ENCODE measurements at places on chromosomes 6 and 20.

GRCh38 chr6:127119102-127120022 lies 891 bp downstream of the RSPO3 start:
- peak; percentile 21 for ATAC-seq

GRCh38 chr6:46288835-46289234 lies 118.1 kb upstream of the ENPP5 start:
- no peak for ATAC-seq

DNA sequence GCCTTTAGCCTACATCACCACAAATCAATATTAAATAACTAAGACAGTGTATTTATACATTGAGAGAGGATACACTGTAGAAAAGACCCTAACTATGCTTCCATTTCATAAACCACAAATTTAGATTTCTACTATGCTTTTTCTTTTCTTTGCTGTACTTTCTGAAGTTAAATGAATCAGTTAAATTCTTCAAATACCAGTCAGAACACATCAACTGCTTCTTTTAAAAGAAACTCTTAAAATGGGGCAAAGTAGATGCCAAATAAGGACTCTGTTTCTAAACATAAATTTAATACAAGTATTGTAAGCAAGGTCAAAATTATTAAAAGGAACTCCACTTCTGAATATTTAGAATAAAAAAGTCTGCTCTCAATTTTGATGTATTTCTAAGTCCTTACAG lies 76.9 kb downstream of the GMDS start:
- peak; percentile 57 for ATAC-seq

- no peak for ATAC-seq
Observed at GRCh38 chr6:108561742-108562502, 1.2 kb downstream of the FOXO3 start.

GRCh38 chr6:101878554-101879276 lies 485.2 kb downstream of the GRIK2 start:
- no peak for ATAC-seq

GRCh38 chr6:14972379-14973067 lies 273.3 kb upstream of the JARID2 start:
- no peak for ATAC-seq

- no peak for ATAC-seq
Observed at GRCh38 chr20:53935344-53936084, 134.9 kb downstream of the BCAS1 start.

- peak; percentile 93 for ATAC-seq
Observed at GRCh38 chr6:14129575-14129974, 12.0 kb downstream of the CD83 start.

DNA sequence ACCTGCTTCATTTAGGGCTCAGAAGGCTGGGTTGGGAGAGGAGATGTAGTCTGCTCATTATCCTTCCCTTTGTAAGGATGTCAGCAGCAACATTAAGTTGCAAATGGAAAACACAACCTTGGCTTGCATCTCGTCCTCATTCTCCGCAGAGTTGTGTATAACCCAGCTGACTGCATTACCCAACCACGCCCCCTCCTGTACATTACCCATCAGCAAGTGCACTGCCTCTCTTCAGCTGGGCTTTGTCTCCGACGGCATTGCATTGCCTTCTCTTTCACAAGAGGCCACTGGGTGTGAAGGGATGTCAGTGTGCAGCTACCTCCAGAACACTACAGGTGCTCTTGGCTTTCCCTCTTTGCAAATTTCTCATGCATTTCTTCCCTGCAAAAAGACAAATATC lies 128.7 kb upstream of the TSHZ2 start:
- ATAC-seq = no peak

DNA sequence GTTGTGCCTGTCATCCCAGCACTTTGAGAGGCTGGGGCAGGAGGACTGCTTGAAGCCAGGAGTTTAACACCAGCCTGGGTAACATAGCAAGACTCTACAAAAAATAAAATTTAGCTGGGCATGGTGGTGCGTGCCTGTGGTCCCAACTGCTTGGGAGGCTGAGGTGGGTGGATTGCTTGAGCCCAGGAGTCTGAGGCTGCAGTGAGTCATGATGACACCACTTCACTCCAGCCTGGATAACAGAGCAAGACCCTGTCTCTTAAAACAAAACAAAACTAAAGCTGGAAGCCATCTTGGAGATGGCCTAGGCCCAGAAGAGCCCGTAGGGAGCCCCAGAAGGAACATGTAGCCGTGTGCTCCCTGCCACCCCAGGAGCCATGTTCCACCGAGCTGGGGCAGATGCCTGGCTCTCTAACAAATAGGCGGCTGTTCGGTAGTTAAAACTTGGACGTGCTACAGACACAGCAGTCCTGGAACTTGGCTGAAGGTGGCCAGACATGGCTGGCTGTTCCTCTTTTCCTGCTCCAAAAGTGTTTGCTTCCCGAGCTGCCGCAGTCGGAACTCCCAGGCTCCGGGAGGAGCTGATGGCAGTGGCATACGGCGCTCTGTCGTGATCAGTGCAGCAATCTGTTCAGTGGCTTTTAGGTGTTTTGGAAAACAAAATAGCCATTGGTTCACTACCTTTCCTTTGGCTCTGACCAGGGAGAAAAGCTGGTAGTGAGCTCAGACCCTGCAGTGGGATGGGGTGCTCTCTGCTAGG lies 37.0 kb downstream of the DYNLT1 start:
- no peak for ATAC-seq

- ATAC-seq = no peak
Observed at GRCh38 chr6:39962831-39963230, 28.6 kb upstream of the MOCS1 start.

- no peak for ATAC-seq
Observed at GRCh38 chr6:79384845-79385244, 150.4 kb upstream of the HMGN3 start.

DNA sequence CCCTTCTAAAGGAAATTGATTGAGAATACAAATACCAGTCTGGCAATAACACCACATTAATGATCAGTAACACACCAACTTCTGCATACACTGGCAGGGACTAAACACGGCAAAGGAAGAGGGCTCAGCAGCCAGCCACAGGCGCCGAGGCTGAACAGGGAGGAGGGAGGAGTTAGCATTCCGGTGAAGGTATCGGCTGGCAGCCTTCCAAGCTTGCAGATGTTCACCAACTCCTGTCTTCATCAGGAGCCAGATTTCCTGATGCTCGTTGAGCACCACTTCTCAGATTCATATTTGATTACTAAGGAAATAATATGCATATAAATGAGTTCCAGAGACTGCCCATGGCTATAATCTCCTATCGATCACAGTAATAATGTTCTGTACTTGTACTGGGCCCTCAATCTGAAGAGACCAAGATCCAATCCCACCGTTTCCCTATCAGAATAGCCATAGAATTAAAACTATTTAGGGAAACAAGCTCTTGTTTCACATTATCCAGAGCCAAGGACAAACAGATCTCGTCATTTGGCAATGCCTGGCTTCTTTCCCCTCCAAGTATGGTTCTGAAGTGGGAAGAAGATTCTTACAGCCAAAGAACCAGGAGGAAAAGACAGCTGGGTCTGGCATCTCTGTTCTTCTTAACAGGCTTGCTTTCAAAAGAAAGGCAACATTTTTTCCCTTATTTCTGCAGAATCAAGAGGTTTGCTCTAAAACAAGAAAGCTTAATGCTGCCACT lies 42.2 kb downstream of the GFOD1 start:
- ATAC-seq = peak; percentile 77

- no peak for ATAC-seq
Observed at GRCh38 chr20:1807394-1807793, 87.8 kb upstream of the SIRPA start.

- ATAC-seq = no peak
Observed at GRCh38 chr6:126747728-126748540, 370.5 kb upstream of the RSPO3 start.

DNA sequence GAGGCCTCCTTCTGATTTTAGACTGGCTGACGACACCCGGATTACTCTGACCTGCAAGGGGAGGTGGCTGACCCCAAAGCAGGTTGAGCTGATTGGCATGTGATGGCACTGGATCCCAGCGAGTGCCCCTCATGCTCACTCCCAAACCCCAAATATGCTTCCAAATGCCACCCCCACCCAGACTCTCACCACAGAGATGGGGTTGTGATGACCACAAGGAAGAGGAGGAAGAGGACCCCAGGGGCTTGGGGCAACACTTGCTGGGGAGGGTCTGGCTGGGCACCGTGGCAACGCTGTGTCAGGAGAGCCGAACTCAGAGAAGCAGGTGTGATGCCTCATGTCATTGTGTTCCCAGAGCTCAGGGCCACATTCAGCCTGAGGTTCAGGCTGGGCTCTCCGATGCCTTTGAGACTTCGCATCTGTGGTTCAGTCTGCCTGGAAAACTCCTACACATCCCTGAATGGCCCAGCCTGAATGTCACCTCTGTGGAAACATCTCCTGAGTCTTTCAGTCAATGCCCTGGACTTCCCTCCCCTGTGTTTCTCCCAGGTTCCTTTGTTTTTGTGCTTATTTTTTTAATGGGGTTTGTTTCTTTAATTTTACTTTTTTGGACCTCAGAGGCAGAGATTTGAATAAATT lies 169.1 kb upstream of the PMEPA1 start:
- ATAC-seq = no peak

DNA sequence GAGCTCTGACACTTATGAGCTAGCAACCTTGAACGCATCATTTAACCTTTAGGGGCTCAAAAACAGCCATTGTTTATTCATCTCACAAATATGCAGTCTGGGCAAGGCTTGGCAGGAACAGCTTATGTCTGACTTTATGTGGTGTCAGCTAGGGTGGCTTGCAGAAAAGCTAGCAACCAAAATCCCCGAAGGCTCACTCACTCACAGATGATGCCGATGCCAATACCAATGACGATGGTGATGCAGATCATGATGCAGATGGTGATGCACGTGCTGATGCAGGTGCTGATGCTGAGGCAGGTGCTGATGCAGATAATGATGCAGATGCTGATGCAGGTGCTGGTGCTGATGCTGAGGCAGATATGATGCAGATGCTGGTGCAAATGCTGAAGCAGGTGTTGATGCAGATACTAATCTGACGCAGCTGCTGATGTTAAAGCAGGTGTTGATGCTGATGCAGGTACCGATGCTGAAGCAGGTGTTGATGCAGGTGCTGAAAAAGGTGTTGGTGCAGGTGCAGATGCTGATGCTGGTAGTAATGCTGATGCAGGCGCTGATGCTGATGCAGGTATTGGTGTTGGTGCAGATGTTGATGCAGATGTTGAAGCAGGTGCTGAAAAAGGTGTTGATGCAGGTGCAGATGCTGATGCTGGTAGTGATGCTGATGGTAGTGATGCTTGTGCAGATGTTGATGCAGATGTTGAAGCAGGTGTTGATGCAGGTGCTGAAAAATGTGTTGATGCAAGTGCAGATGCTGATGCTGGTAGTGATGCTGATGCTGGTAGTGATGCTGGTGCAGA lies 195.6 kb downstream of the NFATC2 start:
- peak; percentile 57 for ATAC-seq

- peak; percentile 47 for ATAC-seq
Observed at GRCh38 chr6:71228461-71229041, 60.1 kb upstream of the OGFRL1 start.

GRCh38 chr6:99613409-99613704 lies 6.7 kb downstream of the PRDM13 start:
- ATAC-seq = peak; percentile 89

DNA sequence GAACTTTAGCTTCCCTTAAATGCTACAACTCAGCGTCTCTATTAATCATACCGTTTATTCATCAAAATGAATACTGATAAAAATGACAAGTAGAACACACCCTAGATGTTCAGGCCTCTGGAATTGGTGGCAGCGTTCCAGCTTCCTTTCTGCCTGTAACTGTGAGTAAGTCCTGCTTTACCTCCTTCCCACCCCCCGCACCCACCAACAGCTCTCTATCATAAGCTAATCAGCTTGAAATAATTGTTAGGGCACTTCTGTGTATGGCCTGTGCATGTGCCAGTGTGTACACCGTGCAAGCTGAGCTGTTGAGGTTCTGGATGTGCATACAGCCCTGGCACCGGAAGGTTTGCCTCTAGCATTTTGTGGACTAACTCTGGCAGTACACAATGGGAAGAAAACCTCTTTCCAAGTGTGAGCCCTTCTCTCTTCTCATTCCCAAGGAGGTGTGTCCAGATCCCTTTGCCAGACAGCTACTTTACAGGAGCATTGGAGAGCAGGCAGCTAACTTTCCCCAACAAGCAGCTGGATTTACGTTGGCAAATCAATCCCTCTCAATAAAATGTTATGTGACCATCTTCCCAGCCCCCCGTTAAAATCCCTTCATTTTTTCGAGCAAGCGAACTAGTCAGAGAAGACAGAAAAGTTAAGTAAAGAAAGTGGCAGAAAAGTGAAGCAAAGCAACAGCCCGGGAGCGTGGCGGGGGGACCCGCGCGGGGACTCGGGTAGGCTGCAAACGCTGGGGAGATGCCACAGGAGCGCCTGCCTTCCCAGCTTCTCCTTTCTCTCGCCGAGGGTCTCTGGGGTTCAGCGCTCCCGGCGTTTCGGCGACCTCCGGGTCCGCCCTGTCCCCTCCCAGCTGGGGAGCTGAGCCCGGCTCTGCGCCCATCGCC lies 803 bp upstream of the ADGRG6 start:
- ATAC-seq = peak; percentile 65

DNA sequence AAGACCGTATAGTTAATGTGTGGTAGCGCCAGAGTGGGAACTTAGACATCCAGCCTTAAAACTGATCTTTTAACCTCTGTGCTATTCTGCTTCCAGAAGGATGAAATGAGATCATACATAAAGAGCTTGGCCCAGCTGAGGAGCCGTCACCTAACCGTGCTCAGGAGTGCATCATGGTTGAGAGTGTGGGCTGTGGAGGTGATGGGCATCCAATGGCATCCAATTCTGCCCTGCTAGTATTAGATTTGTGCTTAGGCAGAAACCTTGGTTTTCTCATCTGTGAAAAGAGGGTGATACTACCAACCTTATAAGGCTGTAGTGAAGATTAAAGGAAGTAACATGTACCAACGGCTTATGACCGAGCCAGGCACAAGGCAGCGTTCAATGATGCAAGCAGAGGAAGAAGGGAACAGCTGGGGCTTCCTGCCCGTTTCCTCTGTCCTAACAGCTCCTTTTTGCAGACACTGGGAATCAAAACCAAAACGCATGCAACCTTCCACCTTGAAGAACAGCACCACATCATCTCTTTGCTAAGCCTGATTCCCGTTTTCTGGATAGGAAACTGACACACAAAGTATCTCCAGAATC lies 1.3 kb downstream of the SLC22A16 start:
- no peak for ATAC-seq

Measured in SK-N-SH treated with all-trans-retinoic acid at 6 μM for 48 hours (cell line).